Dorsolateral prefrontal cortex (tissue), 122 donors: ENCODE measurements at places on chromosomes 5 and 9. TPM values are rescaled to one million over a fixed set of nuclear protein-coding genes. Genes with fewer than 3 reads are reported as not detected.

Gene LPAR1
- total RNA-seq, result 148 TPM

Gene GAPT
- total RNA-seq, result 0.49 TPM

Gene C5orf58
- total RNA-seq, result not detected

Gene NPM1
- total RNA-seq, result 296 TPM

DNA sequence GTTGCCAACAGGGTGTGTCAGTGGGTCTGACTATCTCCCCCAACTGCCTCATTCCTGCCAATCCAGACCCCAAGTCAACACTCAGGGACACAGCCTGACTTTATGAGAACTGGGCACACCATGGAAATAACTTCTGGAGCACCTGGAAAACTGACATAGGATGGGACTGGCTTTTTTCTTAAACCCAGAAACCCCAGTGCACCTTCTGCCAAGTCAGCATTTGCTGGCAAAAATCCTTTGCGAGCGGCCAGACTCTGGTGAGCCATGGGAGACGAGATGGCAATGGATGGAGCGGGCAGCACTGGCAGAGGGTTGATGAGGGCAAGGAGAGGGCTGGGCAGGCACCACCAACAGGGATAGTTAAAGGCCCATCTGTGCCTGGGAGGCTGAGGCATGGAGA lies 114.4 kb upstream of the OSMR start:
- DNase-seq, result no peak

DNA sequence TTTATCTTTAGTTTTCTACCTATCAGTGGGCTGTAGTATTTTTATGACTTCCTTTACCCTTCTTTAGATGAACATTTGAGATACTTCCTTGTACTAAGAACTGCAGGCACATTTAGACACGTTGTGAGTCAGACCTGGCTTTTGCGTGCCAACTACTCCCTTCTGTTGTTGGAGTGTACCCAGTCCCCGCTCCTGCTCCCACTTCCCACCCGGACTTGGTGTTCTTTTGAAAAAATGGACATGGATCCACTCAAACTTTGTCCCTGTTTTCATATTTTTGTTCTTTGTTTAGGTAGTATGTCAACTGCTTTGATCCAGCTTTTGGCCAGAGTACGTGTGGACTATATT lies 60.7 kb downstream of the PARP8 start:
- DNase-seq, result no peak

- no peak for DNase-seq
Observed at GRCh38 chr5:149488645-149489306, 62.5 kb downstream of the CSNK1A1 start.
